Activated naive CD8-positive, alpha-beta T cell treated with anti-CD3 and anti-CD28 coated beads for 36 hours (primary cell): ENCODE measurements at places on chromosomes 3 and 15.

GRCh38 chr15:48570822-48571221, 74.7 kb downstream of the FBN1 start:
- no peak for DNase-seq

DNA sequence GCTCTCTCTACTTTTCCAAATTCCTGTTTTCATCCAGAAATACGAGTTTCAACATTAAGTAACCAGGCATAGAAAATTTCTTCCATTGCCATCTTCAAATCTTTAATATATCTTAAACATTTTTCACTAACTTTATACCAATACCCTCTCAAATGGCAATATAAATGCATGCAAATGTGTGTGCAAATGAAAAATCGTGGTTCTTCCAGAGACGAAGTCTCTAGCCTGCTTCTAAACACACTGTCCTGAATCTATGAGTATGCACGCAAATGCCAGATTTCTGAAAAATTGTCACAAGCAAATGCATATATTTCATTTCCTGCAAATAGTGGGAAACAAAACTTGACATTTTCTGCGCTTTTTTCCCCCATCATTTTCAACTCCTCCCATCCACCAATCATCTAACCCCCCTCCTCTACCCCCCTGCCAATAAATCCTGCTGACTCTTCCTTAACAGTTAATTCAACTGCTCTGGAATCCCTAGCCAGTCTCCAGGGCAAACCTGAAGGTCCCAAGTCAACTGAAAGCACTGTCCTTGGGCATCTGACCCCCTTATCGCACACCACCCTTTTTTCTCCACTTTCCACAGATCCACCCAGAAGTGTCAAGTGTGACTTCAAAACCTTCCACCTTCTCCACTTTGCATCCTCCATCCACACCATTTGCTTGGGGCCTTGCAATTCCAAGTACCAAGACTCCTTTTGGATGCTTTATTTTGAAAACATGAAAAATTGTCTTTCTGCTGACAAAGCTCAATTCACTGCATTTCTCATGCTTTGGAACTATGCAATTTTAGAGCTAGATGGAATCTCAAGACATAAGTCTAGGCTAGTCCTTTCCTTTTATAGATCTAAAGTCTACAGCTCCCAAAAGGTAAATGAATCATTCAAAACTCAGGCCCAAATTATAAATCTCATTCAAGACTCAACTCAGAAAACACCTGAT, 144.7 kb downstream of the OSBPL10 start:
- no peak for DNase-seq

DNA sequence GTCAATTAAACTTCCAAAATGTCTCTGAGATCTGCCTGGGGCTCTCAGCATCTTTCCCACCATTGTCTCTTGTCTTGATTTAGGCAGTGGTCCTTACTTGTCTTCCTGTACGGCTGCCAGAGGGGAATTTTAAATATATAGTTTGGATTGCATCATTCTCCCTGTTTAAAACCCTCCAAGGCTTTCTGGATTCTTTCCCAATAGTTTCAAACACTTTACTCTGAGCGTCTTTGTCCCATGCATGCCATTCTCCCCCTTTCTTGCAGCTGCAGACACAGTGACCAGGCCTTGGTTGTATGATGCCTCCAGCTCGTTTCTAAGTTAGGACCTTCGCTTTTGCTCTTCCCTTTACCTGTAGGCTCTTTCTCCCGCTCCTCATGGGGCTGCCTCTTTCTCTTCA, 323.3 kb upstream of the CTNNB1 start:
- no peak for DNase-seq

DNA sequence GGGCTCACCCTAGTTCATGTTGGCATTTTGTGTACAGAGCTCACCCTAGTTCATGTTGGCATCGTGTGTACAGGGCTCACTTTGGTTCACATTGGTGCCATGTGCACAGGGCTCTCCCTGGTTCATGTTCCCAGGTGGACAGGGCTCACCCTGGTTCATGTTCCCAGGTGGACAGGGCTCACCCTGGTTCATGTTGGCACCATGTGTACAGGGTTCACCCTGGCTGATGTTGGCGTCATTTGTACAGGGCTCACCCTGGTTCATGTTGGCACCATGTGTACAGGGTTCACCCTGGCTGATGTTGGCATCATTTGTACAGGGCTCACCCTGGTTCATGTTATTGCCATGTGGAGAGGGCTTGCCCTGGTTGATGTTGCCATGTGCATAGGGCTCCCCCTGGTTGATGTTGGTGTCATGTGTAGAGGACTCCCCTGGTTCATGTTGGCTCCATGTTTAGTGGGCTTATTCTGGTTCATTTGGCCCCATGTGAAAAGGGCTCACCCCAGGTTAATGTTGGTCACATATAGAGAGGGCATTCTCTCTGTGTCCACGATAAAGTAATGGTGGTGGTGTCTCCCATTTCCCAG, 31.7 kb upstream of the NR2C2 start:
- no peak for DNase-seq

DNA sequence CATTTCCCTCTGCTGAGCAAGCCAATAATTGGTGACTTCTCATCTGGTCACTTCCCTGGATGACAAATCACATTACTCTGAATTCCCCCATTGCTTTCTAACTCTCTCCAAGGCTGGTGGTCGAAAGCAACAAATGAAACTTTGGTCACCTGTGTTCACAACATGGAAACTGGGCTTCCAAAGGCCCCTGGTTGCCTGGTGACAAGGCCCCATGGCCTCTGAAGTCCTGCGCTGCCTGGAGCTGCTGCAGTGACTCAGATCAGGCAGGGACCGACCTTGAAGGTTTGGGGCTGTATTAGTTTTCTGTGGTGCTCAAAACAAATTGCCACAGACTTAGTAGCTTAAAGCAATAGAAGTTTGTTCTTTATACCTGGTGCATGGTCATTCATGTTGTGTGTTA, 345.3 kb downstream of the WDR72 start:
- no peak for DNase-seq

- peak; percentile 48 for DNase-seq
Observed at GRCh38 chr15:92906563-92907081, 6.5 kb downstream of the CHD2 start.

GRCh38 chr3:108215871-108216270, 6.4 kb downstream of the IFT57 start:
- DNase-seq: no peak

DNA sequence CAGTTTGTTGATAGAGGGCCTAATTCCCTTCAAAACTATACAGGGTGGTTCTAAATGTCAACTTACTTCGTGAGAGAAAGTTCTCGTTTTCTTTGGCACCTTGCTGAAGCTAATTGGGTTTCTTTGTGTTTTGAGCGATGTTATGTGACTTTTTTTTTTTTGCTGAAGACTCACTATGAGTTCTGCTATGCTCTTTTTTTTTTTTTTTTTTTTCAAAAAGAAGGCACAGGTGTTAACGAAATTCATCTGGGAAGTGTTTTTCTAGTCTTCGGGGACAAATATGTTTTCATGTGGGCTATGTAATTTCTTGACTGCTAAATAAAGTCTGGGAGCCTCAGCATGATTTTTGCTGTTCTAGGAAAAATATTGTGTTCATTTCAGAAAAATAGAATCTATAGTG, 81.5 kb downstream of the PEX5L start:
- no peak for DNase-seq

DNA sequence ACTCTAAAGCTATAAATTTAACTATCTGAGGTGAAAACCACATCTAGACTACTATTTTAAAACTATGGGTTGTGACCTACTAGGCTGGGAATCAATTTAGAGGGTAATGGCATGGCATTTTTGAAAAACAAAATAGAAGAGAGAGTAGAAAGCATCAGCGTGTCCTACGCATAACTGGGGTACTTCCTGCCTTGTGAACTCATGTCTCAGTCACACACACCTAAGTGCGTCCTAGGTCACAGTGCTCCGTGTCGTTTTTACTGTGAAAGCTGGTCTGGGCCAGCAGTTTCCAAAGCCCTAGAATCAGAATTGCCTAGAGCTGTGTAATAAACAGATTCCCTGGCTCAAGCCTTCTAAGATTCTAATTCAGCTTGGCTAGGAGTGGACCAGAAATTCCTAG, 32.3 kb downstream of the RFT1 start:
- DNase-seq: no peak
